RWPE1 (cell line): ENCODE measurements at places on chromosomes 2 and 18.

- DNase-seq, result no peak
Observed at GRCh38 chr2:96903318-96903717, 33.4 kb upstream of the SEMA4C start.

DNA sequence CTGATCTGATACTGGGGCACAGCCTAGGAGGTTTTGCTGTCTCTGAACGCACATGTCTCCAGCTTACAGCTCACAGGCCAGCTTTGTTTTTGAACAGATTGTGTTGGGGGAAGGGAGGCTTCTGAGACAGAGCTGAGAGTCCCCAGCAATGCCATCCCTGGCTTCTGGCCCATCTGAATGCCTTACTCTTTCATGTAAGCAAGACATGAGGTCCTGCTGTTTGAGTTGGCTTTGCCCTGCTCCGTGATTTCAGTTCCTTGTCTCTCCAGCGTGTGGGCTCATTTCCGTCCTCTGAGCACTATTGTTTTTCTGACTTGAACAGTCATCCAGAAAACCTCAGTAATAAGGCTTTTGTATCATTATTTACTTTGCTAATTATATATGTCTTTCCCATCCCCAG lies 194.9 kb upstream of the TNP1 start:
- no peak for DNase-seq

DNA sequence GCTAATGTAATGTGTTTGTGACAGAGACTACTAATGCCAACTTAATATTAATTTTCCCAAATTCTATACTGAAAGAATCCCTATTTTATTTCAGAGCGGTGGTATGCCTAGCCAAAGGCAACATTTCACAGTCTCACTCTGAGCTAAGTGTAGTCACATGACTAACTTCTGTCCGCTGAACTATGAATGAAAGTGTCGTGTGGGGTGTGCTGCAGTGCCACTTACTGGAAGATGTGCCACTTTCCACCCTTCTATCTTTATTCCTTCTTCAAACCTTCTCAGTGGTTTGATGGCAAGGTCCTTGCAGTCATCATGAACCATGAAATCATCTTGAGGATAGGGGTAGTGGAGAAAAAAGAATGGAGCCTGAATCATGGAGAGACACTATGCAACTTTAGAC lies 47.3 kb upstream of the C1D start:
- no peak for DNase-seq

GRCh38 chr2:71507476-71507875 lies 54.1 kb downstream of the DYSF start:
- no peak for DNase-seq

- no peak for DNase-seq
Observed at GRCh38 chr2:30455114-30455738, 8.2 kb downstream of the LCLAT1 start.

GRCh38 chr18:11544060-11544633 lies 65.2 kb upstream of the SLC35G4 start:
- no peak for DNase-seq

DNA sequence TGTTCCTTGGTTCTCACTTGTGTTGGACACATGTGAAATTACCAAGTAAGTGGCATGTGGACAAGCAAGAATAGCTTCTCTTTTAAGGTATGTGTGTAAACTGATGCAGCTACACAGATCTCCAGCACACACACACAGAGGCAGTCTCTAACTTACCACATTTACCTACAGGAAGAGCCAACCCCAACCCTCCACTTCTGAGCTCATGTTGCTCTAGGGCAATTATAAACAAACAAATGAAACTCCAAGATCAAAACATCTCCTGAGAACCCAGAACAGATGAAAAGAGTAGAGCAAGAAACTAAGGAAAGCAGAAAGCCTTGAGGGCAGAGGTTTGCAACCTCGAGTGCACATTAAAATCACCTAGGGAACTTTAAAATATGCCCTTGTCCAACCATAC lies 16.0 kb upstream of the TMEM37 start:
- no peak for DNase-seq

DNA sequence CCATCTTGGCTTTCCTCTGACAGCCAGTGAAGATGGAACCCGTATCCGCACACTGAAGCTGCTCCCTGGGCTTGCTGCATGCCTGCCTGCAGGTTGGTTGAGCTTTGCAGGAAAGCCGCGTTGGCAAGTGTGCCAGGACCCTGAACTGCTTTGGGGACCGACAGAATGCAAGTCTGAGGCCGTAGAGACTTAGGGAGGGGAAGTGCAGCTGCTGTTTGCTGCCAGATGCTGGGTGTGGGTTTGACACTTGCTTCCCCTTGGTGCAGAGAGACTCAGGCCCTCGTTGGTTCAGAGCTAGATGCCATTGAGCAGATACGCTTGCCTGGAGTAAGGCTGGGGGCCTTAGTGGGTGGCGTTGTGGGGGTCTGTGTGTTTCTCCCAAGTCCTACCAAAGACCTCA lies 13.1 kb upstream of the PHLPP1 start:
- no peak for DNase-seq

DNA sequence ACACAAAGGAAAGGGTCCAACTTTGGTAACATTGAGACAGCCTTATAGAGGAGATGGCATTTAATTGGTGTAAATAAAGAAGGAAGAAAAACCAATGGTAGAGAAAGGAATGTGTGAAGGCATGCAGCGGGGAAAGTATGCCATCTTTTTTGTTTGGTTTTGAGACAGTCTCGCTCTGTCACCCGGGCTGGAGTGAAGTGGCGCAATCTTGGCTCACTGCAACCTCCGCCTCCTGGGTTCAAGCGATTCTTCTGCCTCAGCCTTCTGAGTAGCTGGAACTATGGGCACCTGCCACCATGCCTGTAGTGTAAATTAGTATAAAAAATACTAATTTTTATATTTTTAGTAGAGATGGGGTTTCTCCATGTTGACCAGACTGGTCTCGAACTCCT lies 6.4 kb downstream of the RIOK3 start:
- no peak for DNase-seq

DNA sequence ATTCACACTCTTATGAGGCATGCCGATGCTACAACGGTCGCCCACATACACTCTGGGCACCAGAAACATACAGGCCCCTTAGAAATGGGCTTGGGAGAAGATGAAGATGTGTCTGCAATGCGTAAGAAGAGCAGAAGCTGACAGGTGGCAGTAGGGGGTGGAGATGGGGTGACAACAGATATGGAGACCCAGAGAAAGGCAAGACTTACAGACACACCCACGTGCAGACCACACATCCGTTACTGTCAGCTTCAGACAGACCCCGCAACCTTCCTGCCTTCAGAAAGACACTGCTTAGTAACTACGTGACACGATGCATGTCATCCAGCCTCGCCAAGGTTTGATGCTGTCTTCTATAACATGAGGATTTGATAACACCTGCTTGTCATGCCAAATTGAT lies 89.5 kb downstream of the ZFP36L2 start:
- no peak for DNase-seq

DNA sequence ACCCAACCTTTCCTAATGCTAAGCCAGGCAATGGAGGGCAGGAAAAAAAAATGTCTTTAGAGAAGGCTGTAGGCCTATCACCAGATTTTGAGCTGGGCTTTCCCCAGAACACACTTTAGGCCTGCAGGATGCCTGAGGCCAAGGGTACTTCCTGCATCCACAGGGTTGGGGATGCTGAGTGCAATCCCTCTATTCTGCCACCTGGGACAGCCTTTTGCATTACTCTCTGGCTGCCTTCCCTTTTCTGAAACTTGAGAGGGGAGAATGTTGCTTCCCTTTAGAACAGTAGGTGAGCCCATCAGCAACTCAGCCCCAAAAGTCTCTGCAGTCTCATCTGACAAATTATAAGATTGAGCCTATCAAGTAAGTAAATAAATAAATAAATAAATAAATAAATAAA lies 195.2 kb downstream of the SLC8A1 start:
- DNase-seq, result peak; percentile 33

GRCh38 chr2:237549643-237550415 lies 16.5 kb upstream of the PRLH start:
- no peak for DNase-seq
